ENCODE measurements at places on chromosomes 7 and 10.

DNA sequence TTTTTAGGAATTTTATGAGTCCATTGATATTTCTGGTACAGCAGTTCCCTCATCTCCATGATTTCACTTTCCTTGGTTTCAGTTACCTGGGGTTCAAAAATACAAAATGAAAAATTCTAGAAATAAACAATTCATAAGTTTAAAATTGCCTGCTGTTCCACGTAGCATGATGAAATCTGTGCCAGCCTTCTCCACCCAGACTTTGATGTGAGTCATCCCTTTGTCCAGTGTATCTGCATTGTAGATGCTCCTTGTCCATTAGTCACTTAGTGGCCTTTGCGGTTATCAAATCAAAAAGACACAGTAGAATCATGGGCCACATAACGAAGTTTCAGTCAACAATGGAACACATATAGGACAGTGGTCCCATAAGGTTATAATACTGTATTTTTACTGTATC is 286.9 kb downstream of the PTEN start:
- DNase-seq: no peak

- peak; percentile 94 for DNase-seq
These were observed at the start of gene IDI1 for GRCh38 chr10:1048732-1049424. IDI1 (minus strand) TSS chr10:1049119; CDS start chr10:1049003, 116 bp downstream.

- DNase-seq: no peak
These were observed 297.8 kb upstream of the PRKCQ start for GRCh38 chr10:6877722-6878392.

DNA sequence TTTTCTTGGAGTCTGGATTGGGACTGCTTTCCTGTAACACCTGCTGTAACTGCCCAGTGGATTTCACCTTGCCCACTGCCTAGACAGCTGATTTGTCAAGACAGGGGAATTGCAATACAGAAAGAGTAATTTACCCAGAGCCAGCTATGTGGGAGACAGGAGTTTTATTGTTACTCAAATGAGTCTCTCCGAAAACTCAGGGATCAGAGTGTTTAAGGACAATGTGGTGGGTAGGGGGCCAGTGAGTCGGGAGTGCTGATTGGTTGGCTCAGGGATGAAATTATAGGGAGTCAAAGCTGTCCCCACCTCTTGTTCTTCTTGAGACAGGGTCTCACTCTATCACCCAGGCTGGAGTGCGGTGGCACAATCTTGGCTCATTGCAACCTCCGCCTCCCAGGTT is 25.2 kb upstream of the BNIP3 start:
- no peak for DNase-seq

- DNase-seq: no peak
These were observed 156.7 kb downstream of the MAGI2 start for GRCh38 chr7:79296553-79297320.

DNA sequence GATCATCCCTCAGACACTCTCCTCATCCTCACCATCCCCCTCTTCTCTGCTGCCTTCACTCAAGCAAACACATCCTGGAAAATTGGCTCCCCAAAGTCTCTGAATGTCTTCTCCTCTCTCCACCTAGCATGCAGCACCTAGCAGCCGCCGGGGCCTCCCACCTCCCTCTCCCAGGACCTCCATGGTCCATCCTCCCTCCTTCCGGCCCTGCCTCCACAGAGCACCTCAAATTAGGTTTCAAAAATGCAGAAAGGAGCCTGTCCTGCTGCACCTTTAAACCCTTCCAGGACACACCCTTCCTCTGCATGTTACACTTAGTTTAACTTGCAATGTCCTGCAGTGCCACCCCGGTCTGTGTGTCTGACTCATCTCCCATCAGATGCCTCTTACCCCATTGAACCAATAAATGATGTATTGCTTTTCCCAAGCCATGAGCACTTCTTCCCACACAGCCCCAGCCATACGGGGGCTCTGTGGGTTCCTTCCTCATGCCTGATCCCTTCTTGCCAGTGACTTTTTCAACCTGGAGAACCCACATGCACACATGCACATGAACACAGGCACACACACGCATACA is 582.5 kb upstream of the MGMT start:
- no peak for DNase-seq

DNA sequence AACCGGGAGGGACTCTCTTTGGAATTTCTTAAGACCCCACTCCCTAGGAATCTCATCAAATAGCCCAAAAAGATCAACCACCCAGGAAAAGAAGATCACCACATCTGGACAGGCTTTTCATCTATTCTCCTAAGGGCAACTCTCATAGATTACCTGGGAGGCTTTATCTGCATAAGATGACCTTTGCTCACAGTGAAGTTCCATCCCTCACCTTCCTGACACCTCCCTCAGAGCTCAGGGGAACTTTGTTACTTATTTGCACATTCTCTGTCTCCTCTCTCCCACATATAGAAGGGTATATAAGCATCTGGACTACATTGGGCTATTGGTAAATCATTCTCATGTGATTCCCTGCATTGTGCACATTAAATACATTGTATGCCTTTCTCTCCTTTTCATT is 80.1 kb downstream of the ELMO1 start:
- DNase-seq: no peak

GRCh38 chr7:28903730-28904577 is 54.2 kb downstream of the TRIL start:
- DNase-seq: no peak

GRCh38 chr7:103637094-103637493 is 191.1 kb upstream of the SLC26A5 start:
- no peak for DNase-seq
